HTR-8/SVneo (cell line): ENCODE measurements at places on chromosomes 2 and 18.

DNA sequence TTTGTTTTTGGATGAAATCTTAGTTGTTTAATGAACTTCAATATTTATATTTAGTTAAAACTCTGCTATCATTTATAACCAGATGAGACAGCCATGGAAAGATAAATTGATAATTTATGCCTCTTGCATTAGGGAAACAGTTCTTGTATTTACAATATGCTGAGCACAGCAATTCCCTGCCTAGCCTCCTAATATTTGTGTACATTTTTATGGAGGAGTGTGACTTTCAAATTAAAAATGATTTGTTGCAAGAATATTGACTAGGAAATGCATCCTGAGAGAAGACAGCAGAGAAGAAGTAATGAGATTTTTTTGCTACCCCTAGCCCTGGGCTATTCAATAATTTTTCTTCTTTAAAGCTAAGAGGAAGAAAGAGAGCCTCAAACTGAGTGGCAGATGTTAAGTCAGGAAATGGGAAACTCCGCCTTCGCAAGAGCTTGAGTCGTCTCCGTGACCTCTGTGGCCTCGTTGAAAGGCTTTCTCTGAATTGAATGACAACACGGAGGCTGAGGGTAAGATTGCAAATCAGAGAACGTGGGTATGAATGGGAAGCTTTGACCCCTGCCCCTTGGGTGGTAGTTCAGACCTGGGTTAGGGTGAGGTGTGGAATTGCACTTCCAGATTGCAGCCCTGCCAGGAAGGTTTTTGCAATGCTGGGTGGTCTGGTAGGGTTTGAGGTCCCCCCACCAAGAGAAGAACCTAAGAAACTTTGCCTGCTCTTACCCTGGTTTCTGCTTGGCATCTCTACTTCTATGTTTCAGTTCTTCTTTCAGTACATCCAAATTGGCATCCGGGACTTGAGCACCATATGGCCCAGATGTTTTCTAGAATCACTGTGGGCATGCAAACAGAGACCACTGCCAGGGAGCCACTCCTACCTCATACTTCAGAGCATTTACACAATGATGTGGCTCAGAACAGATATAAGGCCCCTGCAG, 210.3 kb upstream of the RBMS1 start:
- DNase-seq: no peak

DNA sequence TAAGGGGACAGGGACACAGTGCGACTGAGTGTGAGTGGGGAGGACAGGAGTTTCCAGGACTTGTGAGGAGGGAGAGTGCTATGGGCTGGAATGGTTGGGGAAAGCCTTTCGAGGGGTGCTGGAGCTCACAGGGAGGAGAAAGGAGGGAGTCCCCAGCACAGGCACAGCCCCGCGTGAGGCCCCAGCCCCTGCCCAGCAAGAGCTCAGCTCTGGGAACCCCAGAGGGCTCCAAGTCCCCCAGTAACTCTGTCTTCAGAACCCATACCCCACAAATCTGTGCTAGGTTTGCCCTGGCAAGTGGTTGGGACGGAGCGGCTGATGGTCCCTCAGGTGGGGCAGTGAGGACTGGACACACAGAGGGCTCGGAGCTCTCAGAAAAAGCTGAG, 75.4 kb downstream of the SFXN5 start:
- no peak for DNase-seq

GRCh38 chr2:167875529-167875928, 371.9 kb downstream of the STK39 start:
- DNase-seq: no peak

DNA sequence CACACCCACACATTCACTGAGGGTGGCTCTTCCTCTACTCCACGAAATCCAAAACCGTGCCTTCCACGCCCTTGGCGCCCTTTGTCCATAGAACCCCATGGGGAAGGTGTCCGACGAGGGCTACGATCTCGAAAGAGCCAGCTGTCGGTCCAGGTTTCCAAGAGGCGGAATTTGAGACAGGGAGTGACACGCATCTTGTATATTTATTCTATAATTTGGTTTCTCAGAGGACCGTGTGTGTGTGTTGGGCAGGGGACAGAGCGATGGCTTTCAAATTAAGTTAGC, 726 bp downstream of the C2orf69 start:
- DNase-seq: no peak

DNA sequence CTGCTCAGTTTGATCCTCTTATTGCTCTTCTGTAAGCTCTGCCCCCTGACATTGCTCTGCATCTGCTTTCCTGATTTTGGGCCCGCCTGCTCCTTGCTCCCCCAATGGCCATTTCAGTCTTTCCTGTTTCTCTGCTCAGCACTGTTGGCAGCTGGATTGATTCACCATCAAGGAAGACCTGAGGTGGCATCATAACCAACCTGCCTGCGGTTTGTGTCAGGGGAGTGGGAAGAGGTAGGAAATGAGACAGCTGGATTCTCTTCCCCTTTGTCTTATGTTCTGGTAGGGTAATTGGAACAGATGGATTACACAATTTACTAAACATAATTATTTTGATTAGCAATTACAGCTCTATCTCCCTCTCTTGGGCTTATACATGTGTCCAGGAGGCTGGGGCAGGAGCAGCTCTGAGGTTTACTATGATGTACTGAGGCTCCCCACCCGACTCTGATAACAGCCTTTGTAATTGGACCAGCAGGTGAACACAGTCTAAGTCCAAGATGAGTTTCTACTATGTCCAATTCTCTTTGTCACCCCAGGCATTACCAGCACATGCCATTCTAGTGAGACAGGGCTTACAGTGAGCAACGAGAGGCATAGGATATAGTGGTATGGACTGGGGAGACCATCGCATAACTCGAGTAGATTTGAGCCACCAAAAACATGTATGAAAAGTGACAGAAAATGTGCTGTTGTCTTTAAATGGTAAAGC, 151.8 kb upstream of the MMADHC start:
- DNase-seq: no peak

DNA sequence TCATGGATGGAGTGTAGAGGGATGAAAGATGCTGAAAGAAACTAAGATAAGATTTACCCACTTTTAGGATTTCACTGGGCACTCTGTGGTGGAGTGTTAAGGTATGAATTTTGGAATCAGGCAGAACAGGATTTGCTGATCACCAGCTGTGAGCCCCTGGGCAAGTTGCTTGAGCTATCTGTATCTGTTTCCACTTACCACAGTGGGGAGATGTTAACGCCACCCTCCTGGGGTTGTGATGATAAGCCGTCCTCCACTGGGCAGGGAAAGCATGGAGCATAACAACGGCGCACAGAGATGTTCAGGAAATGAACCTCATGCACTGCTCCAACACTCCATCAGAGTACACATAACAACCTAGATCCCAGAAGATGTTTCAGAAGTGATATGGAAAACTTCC, 160.6 kb downstream of the MTCL1 start:
- DNase-seq: no peak

DNA sequence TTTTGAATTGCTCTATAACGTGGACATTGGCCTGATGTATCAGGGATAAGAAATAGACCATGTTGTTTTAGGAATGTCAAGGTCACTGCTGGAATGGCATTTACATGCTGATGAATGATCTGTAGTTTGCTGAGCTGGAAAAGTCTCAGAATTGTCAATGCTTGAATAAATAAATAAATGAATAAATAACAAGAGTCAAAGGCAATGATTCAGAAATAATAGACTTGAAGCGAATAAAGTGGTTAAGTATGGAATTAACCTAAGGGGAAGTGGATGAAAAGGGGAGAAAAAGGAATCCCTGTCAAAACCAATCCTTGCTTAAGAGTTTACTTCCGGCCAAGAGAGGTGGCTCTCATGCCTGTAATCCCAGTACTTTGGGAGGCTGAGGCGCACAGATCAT, 1620.0 kb downstream of the SUCLG1 start:
- no peak for DNase-seq

- no peak for DNase-seq
Observed at GRCh38 chr2:98374286-98374685, 28.0 kb downstream of the CNGA3 start.

GRCh38 chr2:241066893-241067341, 35.2 kb downstream of the MTERF4 start:
- DNase-seq: peak; percentile 36

DNA sequence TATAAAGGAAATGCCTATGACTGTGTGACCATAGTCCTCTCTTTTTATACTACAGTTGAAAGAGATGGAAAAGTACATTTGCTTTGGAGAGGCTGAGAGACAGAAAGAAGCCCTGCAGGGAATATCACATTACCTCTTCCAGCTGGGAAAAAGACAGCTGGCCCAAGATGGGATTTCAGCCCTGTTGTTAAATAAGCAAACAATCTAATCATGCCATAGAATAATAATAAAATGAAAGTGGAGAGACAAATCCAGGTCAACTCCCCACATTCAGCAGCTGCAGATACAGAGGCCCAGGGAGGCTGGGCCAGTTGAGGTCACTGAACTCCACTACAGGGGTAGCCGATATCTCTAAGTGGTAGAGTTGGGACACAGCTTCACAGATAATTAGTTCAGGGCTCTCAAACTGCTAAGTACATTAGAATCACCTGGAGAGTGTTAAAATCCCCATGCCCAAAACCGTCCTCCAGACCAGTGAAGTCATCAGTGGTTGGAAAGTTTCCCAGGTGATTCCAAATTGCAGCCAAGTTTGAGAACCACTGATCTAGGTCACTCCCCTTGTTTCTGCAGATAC, 81.9 kb downstream of the MOGAT1 start:
- no peak for DNase-seq

GRCh38 chr2:190679813-190680591, 31.1 kb downstream of the NAB1 start:
- peak; percentile 54 for DNase-seq

- DNase-seq: no peak
Observed at GRCh38 chr2:24809316-24810007, 16.2 kb downstream of the CENPO start.

- DNase-seq: no peak
Observed at GRCh38 chr2:120091436-120091835, 78.6 kb downstream of the EPB41L5 start.

DNA sequence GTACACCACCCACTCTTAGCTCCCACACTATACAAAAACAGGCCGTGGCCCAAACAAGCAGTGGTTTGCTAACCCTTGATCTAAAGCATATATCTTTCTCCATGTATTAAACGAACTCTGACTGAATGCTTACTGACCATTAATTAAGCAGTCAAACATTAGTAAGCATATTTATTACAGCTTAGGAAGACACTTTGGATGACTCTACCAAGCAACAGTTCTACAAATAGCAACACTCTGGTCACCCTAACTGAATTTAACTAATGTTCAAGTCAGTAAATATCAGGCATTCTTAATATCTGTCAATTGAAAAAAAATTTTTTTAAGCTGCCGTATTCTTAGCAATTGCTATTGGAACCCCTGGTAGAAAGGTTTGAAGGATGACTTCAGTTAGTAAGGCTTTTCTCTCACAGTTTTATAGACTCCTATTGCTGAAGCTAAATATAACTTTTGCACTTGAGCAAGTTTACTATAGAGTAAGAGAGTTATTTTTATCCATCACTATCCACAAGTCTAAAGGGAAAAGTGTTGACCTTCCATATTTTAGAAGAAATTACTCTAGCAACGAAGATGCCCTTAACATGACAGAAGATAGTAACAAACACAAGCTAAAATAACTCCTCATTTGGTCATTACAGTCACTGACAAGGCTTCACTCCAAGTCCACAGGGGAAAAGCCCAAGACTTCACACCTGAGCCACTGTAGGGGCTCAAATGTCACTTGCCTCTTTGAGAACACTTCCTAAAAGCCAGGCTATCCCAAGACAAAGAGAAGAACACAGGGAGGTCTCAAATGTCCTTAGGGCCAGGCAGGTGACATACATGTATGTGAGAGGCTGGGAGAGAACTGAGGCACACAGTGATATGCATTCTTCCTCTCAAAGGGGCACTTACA, 74.4 kb downstream of the RTN4 start:
- DNase-seq: no peak

- DNase-seq: no peak
Observed at GRCh38 chr2:102092535-102092934, 50.0 kb upstream of the IL1R1 start.

DNA sequence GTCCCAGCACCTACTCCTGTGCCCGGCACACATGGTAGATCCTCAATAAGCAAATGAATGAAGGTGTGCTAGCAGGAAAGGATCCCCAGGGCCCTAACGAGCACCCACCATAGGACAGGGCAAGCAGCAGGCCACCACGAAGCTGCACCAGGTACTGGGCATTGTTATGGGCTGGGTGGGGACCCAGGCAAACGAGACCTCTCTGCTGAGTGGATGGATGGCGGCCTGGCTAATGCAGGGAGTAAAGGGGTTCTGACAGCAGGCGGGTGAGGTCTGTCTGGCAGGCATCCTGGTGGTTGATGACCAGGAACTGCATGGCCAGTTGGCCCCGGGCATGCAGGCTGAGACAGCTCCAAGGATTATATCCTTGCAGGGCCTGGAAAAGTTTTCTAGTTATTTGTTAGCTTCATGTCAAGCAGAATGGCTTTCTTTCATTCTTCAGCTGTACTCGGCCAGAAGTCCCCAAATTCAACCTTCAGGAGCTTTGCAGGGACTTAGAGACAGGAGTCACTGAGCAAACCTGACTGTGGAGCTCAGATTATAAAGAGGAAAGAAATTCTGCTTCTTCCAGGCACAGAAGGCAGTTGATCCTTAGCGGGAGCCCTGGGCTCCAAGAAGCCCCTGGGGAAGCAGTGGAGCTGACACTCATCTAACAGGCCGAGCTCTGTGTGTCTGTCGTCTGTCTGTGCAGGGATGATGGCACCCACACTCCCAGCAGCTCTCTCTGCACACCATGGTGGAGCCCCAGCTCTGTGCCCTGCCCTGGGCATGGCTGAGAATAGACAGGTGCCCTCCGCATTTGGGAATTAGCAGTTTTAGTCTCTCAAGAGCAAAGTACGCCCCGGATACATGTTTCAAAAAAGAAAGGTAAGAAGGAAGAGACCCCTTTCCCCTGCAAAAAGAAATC, 51.2 kb downstream of the SDC1 start:
- no peak for DNase-seq

DNA sequence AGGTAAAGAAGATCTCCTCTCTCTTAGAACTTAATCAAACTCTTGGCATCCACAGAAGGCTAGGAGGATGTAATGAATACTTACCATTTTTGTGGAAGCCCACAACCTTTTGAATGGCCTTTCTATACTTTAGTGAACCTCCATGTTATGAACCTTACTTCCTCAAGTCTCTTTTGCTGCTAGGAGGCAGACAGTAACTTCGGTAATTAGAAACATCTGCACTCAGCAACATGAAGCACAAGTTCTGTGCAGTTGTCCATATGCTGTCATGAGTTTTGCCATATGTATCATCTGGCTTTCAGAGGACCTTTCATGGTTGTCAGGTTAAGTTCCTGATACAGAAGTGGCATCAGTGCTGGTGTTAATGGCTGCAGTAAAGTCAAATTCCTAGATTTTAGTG, 50.4 kb downstream of the PDK1 start:
- DNase-seq: no peak

DNA sequence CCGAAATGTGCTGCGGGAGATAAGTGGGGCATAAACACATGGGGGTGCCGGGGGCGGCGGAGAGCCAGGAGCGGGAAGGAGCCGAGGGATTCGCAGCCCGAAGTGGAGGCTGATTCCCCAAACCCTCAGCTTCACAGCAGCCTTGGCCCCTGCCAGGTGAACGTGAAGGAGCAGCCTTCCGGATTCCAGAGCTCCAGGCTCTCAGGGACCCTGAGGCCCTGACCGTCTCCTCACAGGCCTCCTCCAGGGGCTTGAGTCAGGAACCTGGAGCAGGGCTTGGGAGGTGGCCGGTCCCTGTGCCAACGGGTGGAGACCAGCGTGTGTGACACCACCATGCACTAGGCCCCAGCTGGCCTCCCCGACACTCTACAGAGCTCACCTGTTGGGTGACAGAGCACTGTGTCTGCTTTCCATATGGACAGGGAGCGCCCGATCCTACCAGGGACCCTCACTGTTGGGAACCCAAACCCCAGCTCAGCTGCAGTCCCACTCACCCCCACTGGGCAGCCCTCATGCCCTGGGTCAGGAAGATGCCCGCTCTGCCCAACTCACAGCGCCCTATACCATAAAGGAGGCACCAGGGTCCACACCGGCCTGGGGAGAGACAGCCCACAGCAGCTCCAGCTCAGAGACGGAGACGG, 117.6 kb upstream of the OTOS start:
- DNase-seq: no peak
